ENCODE measurements at places on chromosomes 12 and 14.

- DNase-seq = no peak
Measured at GRCh38 chr14:67486890-67487289, 1.6 kb downstream of the TMEM229B start.

GRCh38 chr14:67411370-67411769 is 595 bp downstream of the PLEK2 start:
- no peak for DNase-seq

- DNase-seq = no peak
Measured at GRCh38 chr12:47321436-47321835, 241.7 kb upstream of the AMIGO2 start.

GRCh38 chr14:86675059-86675458 is 1145.1 kb downstream of the FLRT2 start:
- DNase-seq = no peak

- no peak for DNase-seq
Measured at GRCh38 chr12:93960521-93960920, 187.9 kb upstream of the PLXNC1 start.

GRCh38 chr12:107938446-107938845 is 163.9 kb downstream of the ASCL4 start:
- DNase-seq = no peak

GRCh38 chr14:67358924-67359774 is 455 bp downstream of the ATP6V1D start:
- DNase-seq = no peak

Data from activated CD8-positive, alpha-beta memory T cell treated with anti-CD3 and anti-CD28 coated beads for 4 hours (primary cell).